ENCODE measurements at places on chromosomes 5 and 9.

DNA sequence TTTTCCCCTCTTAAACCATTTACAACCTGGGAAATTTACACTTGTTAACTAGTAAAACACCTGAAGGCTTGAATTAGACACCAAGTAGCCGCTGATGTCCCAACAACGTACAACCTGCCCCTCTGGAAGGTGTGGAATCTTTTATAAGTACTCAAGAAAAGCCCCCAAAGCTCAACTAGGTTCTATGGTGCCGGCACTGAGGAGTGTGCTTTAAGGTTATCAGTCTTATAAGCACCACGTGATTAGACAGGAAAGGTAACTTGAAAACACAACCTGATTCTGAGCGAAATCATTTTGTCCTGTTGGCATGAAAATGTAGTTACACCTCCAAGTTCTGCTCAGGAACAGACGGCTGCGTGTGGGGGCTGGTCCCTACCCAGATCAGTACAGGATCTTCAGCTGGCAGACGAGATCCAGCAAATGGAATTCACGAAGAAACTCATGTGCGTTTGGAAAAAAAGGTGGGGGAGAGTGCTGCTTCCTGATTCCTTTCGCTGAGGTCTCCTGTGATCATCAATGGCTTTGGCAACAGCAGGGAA lies 195.5 kb downstream of the MEF2C start:
- DNase-seq = no peak

DNA sequence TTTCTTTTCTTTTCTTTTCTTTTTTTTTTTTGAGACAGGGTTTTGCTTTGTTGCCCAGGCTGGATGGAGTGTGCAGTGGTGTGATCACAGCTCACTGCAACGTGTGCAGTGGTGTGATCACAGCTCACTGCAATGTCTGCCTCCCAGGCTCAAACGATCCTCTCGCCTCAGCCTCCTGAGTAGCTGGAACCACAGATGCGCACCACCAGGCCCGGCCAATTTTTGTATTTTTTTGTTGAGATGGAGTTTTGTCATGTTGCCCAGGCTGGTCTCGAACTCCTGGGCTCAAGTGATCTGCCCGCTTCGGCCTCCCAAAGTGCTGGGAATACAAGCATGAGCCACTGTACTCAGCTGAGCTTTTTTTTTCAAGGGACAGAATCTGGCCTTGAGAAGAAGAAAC lies 36.8 kb upstream of the TJP2 start:
- no peak for DNase-seq

GRCh38 chr5:61357745-61358144 lies 25.7 kb downstream of the ZSWIM6 start:
- no peak for DNase-seq

- DNase-seq = no peak
Measured at GRCh38 chr5:17230808-17231525, 13.5 kb downstream of the BASP1 start.

GRCh38 chr5:74575741-74576538 lies 64.6 kb downstream of the ENC1 start:
- no peak for DNase-seq

DNA sequence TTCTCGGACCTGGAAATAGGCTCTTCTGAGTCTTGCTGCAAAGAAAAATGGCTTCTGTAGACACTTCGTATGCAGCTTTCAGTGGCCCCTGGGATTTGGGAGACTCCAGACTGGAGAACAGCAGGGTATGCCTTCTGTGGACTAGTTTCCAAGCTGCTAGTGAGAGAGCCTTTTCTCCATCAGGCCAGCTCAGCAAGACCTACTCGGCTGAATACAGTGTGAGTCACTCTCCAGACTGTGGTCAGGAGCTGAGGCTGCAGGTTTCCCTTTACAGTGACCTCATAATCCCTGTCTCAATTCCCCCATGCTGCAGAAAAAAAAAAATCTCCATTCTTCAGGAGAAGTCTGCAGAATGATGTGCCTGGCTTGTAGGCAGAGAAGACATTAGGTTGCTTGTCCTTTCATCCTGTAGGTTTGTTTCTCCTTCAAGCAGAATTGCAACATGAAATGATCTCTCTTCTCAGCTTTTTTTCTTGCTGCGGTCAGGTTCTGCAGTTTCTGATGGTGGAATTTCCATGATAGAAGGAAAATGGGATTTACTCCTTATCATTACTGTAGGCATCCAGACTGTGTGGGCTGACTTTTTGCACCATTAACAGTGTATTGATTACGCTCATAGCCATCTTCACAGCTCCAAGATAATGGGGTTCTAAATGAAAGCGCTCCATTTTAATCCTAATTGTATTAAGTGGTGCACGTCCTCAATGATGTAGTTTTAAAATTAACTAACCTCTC lies 78.3 kb upstream of the TNFSF8 start:
- peak; percentile 69 for DNase-seq

DNA sequence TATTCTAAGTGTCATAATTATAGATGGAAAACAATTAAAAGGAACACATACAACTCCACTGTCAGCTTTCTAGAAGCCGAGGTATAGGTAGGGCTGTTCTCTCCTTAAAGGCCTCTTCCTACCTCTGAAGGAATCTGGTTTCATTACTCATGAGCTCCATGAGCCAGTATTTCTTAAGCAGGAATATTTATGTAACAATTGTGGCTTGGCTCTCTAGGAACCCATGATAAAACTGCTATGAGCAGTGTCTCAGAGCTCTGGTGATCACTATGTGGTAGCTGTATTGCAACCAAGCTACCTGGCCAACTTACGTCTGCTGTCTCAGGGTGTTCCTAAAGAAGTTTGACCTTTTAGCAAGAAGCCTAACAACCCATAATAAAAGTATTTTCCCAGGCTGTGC lies 157.7 kb downstream of the CEP120 start:
- DNase-seq = no peak

- DNase-seq = no peak
Measured at GRCh38 chr5:52735139-52735538, 52.6 kb upstream of the ITGA1 start.

DNA sequence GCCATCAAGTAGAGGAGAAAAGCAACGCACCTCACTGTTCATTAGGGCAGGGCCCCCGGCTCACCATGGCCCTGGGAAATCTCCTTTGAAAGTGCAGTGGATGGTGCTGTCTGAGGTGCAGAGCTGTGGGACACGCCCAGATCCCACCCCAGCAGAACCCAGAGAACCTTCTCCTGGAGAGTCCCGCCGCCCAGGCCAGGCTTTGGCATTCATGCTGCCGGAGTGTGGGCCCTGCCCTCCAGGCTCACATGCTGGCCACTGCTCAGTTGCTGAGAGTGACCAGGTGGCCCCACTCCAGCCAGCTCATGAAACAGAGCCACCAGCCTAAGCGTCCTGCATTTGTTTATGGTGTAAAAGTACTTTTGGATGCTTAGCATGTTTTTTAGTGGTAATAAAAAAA lies 23.8 kb upstream of the LRRC14B start:
- DNase-seq = no peak

DNA sequence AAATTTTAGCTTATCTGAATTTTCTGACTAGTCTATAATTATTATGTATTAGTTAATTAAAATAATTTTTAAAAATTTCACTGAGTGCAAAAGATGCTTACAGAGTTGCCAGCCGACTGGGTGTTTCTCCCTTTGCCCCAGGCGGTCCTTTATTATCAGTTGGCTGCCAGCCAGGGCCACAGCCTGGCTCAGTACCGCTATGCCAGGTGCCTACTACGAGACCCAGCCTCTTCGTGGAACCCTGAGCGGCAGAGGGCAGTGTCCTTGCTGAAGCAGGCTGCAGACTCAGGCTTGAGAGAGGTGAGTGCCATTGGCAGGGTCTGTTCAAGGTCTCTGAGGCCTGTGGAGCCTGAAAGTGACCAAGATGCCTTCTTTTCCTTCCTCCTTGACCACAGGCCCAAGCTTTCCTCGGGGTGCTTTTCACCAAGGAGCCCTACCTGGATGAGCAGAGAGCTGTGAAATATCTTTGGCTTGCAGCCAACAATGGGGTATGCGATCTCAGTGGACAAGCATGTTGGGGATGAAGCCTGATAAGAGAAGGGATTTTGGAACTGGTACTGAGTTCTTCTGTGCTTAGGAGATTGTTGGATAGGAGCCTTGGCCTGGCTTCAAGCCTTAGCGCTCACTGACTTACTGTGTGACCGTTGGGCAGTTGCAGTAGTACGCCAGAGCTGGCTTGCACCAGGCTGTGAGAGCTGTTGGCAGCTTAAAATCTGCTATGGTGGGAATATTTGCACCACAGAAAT lies 10.6 kb downstream of the DELE1 start:
- no peak for DNase-seq

DNA sequence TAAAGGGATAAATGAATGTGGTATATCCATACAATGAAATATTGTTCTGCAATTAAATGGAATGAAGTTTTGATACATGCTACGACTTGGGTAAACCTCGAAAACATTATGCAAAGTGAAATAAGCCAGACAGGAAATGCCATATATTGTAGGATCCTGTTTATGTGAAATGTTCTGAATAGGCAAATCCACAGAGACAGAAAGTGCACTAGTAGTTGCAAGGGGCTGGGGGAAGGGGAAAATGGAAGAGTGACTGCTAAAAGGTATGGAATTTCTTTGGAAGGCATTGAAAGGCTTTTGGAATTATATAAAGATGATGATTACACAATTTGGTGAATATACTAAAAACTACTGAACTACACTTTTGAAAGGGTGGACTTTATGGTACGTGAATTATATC lies 97.0 kb downstream of the FOXD1 start:
- no peak for DNase-seq

- DNase-seq = no peak
Measured at GRCh38 chr9:79490657-79491248, 81.0 kb upstream of the TLE4 start.

All from AG04450 (cell line).